ENCODE measurements at places on chromosomes 6 and 20.
A peak's percentile ranks its signal among the peaks of the same experiment; 100 is the strongest.

GRCh38 chr20:62359043-62359490 lies 8.0 kb downstream of the LAMA5 start:
- DNase-seq: no peak

- DNase-seq: no peak
Measured at GRCh38 chr6:159064477-159064876, 19.7 kb upstream of the TAGAP start.

DNA sequence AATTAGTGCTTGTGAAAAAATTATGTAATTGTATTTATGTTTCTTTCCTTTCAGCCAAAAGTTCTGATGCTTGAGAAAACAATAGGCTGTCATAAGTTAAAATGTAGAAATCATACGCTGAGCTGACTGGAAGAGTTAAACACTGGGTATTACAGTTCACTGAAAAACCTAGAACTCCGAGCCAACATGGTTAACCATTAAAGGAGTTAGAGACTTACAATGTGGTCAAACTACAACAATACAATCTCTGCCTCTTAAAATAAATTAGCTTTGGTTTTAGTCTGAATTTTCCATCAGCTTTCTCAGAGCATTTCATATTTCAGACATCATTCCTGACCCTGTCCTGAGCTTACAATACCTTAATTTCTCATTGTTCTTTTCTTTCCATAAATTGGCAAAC lies 91.0 kb downstream of the COL12A1 start:
- DNase-seq: no peak

- no peak for DNase-seq
Measured at GRCh38 chr6:51529240-51529639, 558.2 kb downstream of the PKHD1 start.

- no peak for DNase-seq
Measured at GRCh38 chr6:93974332-93974731, 555.0 kb upstream of the EPHA7 start.

DNA sequence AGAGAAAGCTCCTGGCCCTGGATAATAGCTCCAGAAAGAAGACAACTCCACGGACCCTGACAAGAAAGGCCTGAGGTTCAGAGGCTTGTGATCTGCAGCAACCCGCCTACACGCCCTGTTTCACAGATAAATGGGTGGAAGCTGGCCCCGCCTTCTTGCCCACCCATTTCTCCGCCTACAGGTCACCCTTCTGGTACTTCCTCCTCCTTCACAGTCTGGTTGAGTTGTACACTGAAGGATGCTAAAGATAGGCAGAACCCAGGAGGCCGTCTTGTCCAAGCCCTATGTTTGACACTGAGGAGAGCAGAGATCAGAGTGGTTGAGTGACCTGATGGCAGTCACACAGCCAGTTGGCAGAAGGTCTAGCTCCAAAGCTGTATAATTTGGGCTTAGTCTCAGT lies 34.2 kb upstream of the MDGA1 start:
- no peak for DNase-seq

GRCh38 chr6:44655412-44656342 lies 268.2 kb downstream of the CDC5L start:
- DNase-seq: peak; percentile 32

- DNase-seq: no peak
Measured at GRCh38 chr20:23568320-23568970, at the start of gene CST9L. Gene CST9L, minus strand, starts transcription at chr20:23568484. Its CDS starts 34 bp downstream, at chr20:23568450.

DNA sequence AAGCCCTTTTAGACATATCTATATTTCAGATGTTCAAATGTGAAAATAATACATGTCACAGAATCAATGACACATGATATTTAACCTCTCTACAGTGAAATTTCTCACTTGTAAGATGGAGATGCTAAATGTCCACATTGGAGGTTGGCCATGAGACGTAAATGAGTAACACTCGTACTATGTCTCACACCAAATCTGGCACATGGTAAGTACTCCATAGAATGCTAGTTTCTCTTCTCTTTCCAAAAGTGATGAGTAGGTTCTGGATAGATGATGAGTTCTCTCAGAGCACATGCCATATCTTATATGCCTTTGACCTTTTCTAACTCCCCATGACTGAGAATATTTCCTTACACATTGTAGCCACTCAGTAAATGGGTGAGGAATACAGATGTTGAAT lies 17.7 kb downstream of the GFOD1 start:
- DNase-seq: no peak

GRCh38 chr6:109795994-109796555 lies 105.0 kb downstream of the FIG4 start:
- no peak for DNase-seq

GRCh38 chr6:164296411-164296810 lies 881.9 kb downstream of the QKI start:
- no peak for DNase-seq

DNA sequence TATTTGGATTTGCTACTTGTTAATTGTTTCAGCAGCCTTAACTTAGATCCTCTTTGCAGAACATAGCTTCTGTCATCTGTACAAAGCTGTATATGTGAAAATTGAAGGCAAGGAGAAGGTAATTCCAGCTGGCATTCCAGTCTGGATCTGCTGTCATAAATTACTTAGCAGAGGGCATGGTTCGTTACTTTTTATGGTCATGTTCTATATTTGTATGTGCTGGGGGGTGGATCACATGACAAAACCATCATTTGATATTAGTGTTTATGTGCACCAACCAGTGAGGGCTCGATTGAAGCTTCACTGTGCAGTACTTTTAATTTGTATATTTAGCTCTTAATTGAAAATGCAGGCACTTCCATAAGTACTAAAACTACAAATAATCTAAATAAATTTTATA lies 80.2 kb downstream of the CAP2 start:
- DNase-seq: no peak

- DNase-seq: no peak
Measured at GRCh38 chr6:13420269-13420668, 67.1 kb downstream of the GFOD1 start.

DNA sequence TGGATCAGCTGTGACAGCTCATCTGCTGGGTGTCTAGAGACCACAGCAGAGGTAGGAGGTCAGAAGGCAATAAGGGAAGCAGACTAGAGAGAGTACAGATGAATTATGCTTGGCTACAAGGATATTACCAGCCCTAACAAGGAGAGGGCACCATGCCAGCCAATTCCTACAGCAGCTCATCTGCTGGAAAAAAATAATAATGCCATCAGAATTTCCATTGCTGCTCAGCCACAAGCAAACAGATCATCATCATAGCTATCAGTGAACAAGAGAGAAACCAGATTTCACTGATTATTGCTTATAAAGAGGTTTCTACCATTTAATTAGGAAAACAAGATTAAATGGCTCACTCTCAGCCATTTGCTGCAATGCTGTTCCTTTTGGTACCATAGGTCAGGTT lies 66.5 kb downstream of the PSMG4 start:
- DNase-seq: no peak

- DNase-seq: no peak
Measured at GRCh38 chr20:49956689-49957088, 20.5 kb downstream of the RNF114 start.

- no peak for DNase-seq
Measured at GRCh38 chr6:17983730-17984129, 3.7 kb downstream of the KIF13A start.

GRCh38 chr20:43798291-43799149 lies 71.7 kb upstream of the GTSF1L start:
- DNase-seq: no peak

- DNase-seq: no peak
Measured at GRCh38 chr6:125526007-125526720, 223.3 kb upstream of the HEY2 start.

- no peak for DNase-seq
Measured at GRCh38 chr6:149138089-149138488, 179.4 kb upstream of the TAB2 start.

GRCh38 chr20:45406260-45407066 lies 1.6 kb upstream of the DBNDD2 start:
- DNase-seq: peak; percentile 66
